ENCODE measurements at places on chromosomes 7 and 10.

GRCh38 chr7:80472491-80473200 lies 39.2 kb downstream of the GNAT3 start:
- no peak for DNase-seq

DNA sequence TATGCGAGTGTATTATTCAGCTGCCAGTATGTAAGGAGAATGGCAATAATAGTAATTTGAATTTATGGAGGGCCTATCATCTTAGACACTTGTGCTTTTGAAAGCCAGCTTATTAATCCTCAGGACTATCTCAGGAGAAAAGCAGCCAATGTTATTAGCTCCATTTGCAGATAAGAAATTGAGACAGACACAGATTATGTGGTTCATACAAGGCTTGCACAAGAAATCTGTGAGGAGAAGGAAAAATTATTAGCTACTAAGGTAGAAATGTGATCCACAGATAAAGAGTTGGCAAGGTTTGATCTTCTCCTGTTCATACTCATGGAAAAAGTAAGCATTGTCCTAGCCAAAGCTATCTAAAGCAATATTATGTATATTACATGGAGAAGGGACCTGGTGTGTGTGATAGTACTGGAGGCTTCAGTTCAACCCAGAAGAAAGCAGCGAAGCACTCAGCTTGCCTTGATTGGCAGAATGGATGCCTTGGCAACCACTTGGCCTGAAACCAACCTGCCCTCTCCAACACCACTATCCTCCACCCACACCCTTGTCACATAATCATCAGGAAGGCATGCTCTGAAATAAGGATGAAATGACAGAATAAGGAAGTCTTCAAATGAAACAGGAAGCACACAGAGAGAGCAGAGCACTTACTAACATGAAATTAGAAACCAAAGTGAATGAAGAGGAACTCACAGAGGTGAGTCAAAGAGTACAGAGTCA lies 18.0 kb downstream of the MACC1 start:
- no peak for DNase-seq

DNA sequence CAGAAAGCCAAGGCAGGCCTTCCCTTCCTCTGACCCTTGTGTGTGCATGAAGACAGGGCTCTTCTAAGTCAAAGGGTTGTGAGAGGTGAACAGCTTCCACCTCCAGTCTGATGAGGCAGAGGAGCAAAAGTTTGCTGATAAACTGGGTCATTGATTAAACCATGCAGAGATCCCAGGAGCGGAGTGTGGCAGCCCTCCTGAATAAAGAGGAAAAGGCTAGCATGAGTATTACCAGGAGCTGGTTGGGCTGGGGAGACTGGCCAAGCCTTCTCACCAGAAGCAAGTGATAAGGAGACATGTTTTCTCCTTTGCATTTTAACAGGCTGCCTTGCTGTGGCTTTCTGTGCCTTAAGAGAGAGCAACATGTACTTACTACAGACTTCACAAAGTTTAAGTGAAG lies 10.2 kb downstream of the LMOD2 start:
- DNase-seq = no peak

DNA sequence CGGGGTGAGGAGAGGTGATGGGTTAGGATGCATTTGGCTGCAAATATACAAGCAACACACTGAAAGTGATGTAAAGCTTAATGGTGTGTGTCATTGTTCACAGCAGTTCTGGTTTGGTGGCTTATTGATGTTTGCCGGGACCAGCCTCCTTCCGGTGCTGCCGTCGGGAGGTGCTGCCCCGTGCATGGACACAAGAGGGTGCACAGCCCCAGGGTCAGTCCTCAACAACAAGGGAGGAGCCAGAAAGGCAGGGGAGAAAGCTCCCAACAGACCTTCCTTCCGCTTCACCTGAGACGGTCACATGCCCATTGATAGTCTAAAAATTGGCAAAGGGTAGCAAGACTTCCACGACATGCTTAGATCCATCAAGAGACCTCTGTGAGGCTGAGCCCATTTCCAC lies 9.5 kb downstream of the RNF32 start:
- DNase-seq = no peak

- DNase-seq = no peak
These were observed 59.8 kb downstream of the SLC16A12 start for GRCh38 chr10:89475591-89475998.

DNA sequence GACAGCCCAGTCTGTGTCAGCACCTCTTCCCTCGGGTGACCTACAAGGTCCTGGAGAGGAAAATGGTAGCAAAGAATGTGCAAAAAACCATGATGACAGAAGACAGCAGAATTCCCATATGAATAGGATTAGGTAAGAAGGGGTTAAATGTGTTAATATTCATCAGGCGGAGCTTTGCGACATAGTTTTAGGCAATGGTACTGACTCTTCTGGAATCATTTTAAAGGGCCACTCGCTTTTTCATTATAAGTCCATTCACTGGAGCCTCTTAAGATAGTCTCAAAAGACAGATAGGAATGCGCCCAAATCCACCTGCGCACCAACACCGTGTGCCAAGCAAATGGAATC lies 38.2 kb downstream of the DLG5 start:
- no peak for DNase-seq

- DNase-seq = no peak
These were observed 23.7 kb upstream of the CUBN start for GRCh38 chr10:17153321-17153720.

DNA sequence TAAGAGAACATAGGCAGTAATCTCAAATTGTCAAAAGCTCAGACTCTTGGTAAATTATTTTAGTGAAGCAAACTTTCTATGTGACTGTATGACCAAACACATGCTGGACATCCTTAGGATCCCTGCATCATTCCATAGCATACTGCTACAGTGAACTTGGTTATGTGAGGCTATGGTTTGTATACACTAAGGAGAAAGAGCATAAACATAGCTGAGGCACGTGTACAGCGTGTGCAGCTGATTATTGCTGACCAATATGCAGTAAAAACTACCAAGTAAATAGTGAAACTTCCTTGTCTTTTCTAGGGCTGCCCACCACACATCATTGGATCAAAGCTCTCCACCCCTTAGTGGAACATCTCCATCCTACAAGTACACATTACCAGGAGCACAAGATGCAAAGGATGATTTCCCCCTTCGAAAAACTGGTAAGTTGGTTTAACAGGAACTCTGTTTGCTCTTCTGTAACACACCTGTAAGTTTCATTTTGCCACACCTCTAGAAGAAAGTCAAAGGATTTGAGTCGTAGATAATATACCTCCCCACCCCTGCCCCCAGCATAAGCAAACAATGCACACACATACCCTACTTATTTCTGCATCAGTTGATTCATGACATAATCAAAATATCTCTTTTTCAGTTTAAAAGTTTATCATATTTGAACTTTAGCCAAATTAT lies 98.2 kb downstream of the HDAC9 start:
- DNase-seq = no peak

- DNase-seq = no peak
These were observed 2.2 kb upstream of the GRIFIN start for GRCh38 chr7:2478399-2478785.

DNA sequence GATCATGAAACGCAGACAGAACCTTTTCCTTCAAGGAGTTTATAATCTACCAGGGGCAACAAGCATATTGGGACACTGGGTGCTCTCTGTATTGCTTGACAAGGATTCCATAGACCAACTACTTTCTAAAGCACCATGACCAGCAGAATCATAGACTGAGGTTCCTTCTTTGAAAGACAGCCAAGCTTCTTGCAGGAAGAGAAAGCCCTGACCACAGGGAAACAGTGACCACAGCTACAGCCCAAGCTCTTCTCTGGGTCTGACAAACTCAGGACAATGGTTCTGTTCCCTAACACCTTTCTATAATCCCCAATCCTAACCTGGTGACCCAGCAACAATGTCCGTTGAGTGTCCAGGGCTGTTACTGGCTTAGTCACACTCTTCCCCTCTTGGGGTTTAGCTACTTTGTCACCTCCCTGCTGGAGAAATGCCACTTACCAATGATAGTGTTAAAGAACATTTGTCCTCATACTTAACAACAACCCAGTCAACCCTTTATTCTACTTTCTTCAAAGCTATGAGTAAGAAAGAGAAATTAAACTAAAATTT lies 155.7 kb downstream of the JAZF1 start:
- DNase-seq = no peak

DNA sequence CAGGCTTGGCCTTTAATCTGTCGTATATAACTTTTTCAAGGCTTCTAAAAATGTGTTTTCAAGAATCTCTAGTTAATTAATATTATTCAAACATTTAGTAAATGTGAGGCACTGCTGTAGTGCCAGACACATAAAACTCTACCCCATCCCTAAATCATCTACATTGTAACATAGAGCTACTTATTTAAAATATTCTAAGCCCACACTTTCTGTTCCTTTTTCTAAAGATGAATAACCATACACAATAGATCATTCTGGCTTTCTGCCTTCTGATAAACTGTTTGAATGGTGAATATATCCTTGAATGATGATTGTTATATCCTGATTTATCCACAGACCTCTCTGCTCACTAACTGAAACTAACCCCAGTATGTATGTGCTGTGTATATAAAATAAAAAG lies 41.4 kb downstream of the BRAF start:
- DNase-seq = no peak

DNA sequence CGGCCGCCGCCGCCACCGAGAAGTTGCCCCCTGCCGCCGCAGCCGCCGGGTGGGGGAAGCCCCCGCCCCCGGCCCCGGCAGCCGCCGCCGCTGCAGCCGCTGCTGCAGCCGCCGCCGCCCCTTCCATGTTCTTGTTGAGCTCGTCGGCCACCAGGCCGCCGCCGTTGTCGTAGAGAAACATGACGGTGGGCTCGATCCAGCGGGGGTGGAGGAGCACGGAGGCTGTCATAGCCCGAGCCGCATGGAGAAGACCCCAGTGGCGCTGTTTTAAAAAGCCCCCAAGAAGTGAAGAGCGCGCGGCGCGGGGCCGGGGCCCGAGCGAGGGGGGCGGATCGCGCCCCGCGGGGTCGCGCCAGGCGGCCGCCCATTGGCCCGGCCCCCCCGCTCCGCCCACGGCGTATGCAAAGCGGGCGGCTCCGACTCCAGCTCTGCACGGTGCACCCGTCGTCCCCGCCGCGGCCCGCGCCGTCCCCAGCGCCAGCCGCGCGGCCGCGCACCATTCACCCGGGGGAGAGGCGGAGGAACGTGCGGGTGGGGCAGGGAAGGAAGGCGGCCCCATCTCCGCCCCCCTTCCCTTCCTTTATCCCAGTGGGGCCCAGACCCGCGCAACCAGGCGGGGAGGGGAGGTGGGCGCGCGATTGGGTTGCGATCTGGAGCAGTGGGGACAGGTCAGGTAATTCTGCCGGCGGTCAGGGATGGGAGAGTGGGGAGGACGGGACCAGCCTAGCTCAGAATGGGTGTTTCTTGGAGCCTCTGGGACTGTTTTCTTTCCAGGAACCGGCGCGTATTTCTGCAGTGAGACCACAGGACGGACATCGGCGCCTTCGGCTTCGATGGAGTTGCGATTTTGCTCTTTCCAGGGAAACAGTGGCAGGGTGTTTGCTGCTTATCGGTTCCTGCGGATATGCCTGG lies at the start of gene HOXA13:
TSS of gene HOXA13 (minus strand) at position 243 of the 912 bp plus-strand sequence. CDS start at position 229, 14 bp downstream.
- DNase-seq = no peak

DNA sequence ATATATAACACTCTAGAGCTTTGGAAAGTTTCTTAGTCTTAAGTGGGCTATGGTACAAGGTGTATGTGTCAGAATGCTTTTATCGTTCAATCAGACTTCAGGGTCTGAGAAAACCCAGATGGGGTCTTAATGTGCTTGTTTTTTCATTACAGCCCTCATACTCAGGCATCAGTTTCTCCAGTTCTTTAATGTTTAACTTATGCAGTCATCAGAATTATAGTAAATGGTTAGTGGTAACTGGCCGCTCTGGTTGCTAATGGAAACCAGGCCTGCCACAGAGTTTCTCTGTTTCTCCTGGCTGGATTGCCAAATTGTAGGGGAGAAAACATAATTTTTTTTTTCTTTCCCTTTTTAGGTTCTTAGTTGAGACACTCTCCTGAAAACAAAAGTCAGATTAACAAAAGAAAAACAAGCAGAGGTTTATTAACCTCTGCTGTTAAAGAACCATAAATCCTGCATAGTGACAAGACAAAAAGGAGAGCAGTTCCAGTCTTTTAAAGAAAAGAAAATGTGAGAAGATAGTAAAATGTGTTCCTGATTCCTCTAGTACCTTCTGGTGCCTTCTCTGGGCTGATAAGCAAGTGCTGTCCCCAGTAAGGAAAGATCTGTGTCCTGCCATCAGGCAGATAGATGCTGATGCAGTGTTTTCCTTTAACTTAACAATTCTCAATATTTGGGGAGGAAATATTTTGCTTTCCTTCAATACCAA lies 21.5 kb upstream of the GHITM start:
- no peak for DNase-seq

GRCh38 chr10:107733328-107734130 lies 569.0 kb upstream of the SORCS1 start:
- DNase-seq = no peak

- DNase-seq = no peak
These were observed 81.4 kb downstream of the ABI1 start for GRCh38 chr10:26779176-26779860.

DNA sequence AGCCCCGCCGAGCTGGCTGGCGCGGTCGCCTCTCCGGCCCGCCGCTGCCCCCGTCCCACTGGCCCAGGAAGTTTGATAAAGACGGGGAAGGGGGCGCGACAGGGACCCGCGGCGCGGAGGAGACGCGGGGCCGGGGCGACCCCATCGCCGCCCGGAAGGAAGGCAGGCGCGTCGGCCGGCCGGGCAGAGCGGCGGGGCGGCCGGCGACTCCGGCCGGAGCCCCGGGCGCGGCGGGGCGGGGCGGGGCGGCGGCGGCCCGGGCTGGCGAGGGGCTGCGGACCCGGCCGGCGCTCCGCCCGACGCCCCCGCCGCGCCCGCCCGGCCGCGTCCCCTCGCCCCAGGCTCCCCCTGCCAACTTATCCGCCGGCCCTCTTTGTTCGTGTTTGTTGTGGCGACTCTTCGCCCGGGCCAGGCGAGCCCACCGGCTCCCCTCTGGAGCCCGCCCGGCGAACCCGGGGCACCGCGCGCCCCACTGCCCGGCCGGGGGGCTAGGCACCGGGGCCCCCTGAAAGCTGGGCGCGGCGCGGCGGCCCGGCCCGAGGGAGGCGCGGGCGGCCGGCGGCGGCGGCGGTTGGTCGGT lies 571 bp downstream of the KDM7A start:
- DNase-seq = no peak

- DNase-seq = no peak
These were observed 68.4 kb upstream of the TMEM229A start for GRCh38 chr7:124101173-124101768.

- no peak for DNase-seq
These were observed 1531.1 kb upstream of the LRRTM3 start for GRCh38 chr10:65394502-65395297.

- DNase-seq = no peak
These were observed 38.7 kb downstream of the FAM107B start for GRCh38 chr10:14736043-14736442.

GRCh38 chr10:100101192-100102076 lies 19.8 kb upstream of the CPN1 start:
- DNase-seq = no peak

DNA sequence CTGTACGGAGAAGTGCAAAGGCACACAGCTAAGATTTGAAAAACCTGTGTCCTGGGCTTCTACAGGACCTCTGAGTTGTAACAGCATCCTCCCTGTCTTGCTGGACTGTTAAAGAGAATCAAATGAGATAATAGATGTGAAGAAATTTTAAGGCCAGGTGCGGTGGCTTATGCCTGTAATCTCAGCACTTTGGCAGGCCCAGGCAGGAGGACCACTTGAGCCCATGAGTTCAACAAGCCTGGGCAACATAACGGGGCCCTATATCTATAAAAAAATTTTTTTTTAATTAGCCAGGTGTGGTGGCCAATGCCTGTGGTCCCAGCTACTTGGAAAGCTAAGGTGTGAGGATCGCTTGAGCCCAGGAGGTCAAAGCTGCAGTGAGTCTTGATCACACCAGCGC lies 2.9 kb upstream of the ARHGAP21 start:
- DNase-seq = no peak
